Activated CD8-positive, alpha-beta T cell treated with anti-CD3 and anti-CD28 coated beads, Interleukin-2, amount 10 ng/mL, durations not matched to agents 7 days and 5 days (primary cell): ENCODE measurements at places on chromosomes 1 and 21. TPM values are rescaled to one million over a fixed set of nuclear protein-coding genes. Genes with fewer than 3 reads are reported as not detected.
A peak's percentile ranks its signal among the peaks of the same experiment; 100 is the strongest.

The OR2L3 gene
- not detected for total RNA-seq

The TRIM45 gene
- 0.44 TPM for total RNA-seq

The KCNK2 gene
- not detected for total RNA-seq

The PADI2 gene
- not detected for total RNA-seq

The NOTCH2NLA gene
- total RNA-seq, result 21.9 TPM

The RGS16 gene
- total RNA-seq, result 0.66 TPM

The LRRC71 gene
- total RNA-seq, result not detected

The OR2G3 gene
- total RNA-seq, result not detected

The KRTAP12-2 gene
- not detected for total RNA-seq

The DVL1 gene
- 30.7 TPM for total RNA-seq

The CHTOP gene
- total RNA-seq, result 81.9 TPM

The NMNAT2 gene
- not detected for total RNA-seq

The C2CD2 gene
- 5.6 TPM for total RNA-seq

The SLC45A1 gene
- total RNA-seq, result not detected

The PATJ gene
- 8.8 TPM for total RNA-seq

The OR2T29 gene
- not detected for total RNA-seq

DNA sequence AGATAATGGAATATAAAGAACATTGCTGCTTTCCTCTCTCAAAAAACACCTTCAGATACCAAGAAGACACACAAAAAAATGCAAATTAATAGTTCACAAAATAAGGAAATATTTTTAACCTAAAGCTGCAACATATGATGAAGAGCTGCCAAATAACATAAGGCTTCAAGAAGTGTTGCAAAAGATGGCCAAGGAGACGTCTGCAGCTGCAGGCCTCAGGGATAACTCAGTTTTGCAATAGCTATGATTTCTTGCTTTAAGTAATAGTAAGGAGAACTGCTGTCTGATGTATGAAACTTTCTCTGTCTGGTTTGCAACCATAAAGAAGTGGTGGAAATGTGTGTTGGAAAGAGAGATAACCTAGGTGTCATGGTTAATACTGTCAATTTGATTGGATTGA is 1237.5 kb downstream of the MRPL39 start:
- no peak for DNase-seq
- no peak overlapping the region for H3K27ac ChIP-seq
- no peak overlapping the region for H3K4me3 ChIP-seq
- no peaks in the 10 kb centered on the region for H3K27me3 ChIP-seq
- H3K4me1 ChIP-seq, result no peaks in the 10 kb centered on the region

DNA sequence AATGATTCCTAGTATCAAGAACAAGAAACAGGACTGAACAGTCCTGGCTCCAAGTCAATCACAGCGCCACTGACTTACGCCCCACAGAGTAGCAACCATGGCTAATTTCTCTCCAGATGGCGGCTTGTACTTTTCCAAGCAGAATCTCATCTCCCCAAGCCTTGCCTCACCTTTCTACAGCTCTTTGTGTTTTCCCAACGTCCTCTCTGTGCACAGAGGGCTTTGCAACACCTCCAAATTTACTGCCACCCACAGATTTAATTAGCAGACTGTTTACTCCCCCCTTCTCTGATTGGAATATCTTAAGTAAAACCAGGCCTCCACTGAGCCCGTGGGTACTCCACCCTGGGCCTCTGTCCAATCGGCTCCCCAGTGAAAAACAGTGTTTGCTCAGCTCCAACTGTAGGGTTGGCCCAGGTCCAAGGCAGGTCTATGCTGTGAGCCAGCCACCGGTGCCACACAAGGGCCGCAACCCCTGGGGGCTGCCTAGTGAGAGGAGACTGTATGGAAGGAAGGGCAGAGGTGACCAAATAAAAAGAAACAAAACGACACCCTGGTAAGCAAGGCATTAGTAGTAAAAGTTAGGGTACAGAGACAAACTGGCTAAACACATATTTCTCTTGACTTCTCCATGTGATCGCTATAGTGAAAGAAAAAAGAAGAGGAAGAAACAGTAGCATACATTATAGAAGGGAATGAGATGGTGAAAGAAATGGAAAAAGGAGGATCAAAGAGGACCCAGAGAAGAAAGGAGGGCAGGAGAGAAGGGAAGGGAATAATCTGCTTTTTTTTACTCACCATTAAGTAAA is 128.4 kb upstream of the SOD1 start:
- peaks cover 4% of the 10 kb centered on the region for H3K36me3 ChIP-seq
- H3K27me3 ChIP-seq, result no peaks in the 10 kb centered on the region

GRCh38 chr1:244102046-244102445 is 51.0 kb downstream of the ZBTB18 start:
- H3K36me3 ChIP-seq, result no peaks in the 10 kb centered on the region
- H3K4me1 ChIP-seq, result peaks cover 10% of the 10 kb centered on the region
- no peak overlapping the region for H3K27ac ChIP-seq
- no peak overlapping the region for H3K4me3 ChIP-seq
- H3K27me3 ChIP-seq, result peaks cover 9% of the 10 kb centered on the region

DNA sequence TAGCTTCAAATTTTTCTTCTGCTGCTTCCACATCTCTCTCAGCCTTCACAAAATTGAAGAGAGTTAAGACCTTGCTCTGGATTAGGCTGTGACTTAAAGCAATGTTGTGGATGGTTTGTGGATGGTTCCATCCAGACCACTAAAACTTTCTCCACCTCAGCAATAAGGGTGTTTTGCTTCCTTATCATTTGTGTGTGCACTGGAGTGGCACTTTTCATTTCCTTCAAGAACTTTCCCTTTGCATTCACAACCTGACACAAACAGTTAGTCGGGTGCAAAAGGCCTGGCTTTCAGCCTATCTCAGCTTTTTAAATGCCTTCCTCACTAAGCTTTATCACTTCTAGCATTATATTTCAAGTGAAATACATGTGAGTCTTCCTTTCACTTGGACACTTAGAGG is 30.3 kb downstream of the DENND1B start:
- no peaks in the 10 kb centered on the region for H3K27me3 ChIP-seq
- no peak overlapping the region for H3K4me3 ChIP-seq
- DNase-seq, result no peak
- peaks cover 24% of the 10 kb centered on the region for H3K36me3 ChIP-seq
- no peak overlapping the region for H3K27ac ChIP-seq
- H3K4me1 ChIP-seq, result peaks cover 2% of the 10 kb centered on the region

DNA sequence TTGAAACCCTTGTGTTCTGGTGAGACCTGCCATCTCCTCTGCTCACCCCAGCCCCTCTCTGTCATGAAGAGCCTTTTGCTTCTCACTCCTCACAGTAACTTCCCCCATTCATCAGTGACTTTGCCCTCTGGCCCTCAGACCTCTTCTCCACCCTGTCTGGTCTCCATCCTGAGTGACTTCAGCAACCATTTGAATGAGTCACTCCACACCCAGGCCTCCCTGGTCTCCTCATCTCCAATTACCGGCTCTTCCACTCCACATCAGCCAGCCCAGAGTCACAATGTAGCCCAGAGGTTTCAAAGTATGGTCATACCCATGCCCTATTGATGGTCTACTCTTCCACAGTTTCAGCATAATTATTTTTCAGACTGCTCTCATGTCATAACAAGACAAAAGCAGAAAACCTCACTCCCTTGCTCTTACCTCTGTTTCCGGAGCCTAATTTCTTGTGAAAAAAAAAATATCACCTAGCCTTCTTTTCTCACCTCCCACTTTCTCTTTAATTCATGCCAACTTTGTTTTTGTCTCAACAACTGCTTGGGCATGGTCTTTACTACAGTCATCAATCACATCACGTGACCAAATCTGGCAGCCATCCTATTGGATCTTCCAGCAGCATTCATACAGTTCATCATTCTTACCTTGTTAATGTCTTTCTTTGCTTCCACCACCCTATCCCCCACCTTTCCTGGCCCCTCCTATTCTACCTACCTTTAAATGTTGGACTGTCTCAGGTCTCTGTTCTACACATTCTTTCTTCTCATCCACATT is 35.6 kb upstream of the NEK7 start:
- no peak for DNase-seq
- H3K4me3 ChIP-seq, result no peak overlapping the region
- H3K36me3 ChIP-seq, result no peaks in the 10 kb centered on the region
- no peaks in the 10 kb centered on the region for H3K4me1 ChIP-seq

DNA sequence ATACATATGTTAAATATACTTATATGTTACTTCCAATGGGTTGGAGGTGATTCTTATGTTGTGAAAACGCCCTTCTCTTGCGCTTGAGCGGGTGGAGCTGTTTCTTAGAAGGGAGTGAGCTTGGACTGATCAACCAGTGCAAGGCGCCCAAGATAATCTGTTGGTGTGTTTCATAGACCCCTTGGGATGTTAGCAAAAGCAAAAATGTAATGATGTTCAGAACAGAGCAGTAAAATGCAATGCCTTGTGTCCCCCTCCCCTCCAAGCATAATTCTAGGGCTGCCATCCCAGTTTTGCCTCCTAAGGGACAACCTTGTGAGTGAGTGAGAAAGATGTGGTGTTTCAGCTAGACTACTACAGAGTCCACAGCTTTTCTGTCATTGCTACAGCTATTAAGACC is 6.2 kb upstream of the CD34 start:
- H3K27me3 ChIP-seq, result peaks cover 49% of the 10 kb centered on the region
- no peak for DNase-seq
- H3K36me3 ChIP-seq, result no peaks in the 10 kb centered on the region

- DNase-seq, result peak; percentile 58
- peak overlapping the region; percentile 89 for H3K4me3 ChIP-seq
- H3K27ac ChIP-seq, result peak overlapping the region; percentile 89
- H3K4me1 ChIP-seq, result peaks cover 59% of the 10 kb centered on the region
- H3K36me3 ChIP-seq, result peaks cover 45% of the 10 kb centered on the region
Observed at GRCh38 chr1:43975249-43975961, 645 bp downstream of the ATP6V0B start.

- H3K4me3 ChIP-seq, result no peak overlapping the region
- H3K4me1 ChIP-seq, result no peaks in the 10 kb centered on the region
- H3K27me3 ChIP-seq, result no peaks in the 10 kb centered on the region
- H3K27ac ChIP-seq, result no peak overlapping the region
- no peak for DNase-seq
Observed at GRCh38 chr1:87927391-87928280, 599.0 kb downstream of the LMO4 start.

GRCh38 chr1:83985048-83985447 is 13.9 kb downstream of the TTLL7 start:
- no peak overlapping the region for H3K4me3 ChIP-seq
- DNase-seq, result no peak
- no peaks in the 10 kb centered on the region for H3K4me1 ChIP-seq
- peaks cover 6% of the 10 kb centered on the region for H3K27me3 ChIP-seq
- no peak overlapping the region for H3K27ac ChIP-seq
- H3K36me3 ChIP-seq, result no peaks in the 10 kb centered on the region

GRCh38 chr21:32544697-32545096 is 40.6 kb downstream of the TCP10L start:
- no peak overlapping the region for H3K27ac ChIP-seq
- no peak overlapping the region for H3K4me3 ChIP-seq
- no peak for DNase-seq
- H3K27me3 ChIP-seq, result peaks cover under 1% of the 10 kb centered on the region
- no peaks in the 10 kb centered on the region for H3K4me1 ChIP-seq
- no peaks in the 10 kb centered on the region for H3K36me3 ChIP-seq

DNA sequence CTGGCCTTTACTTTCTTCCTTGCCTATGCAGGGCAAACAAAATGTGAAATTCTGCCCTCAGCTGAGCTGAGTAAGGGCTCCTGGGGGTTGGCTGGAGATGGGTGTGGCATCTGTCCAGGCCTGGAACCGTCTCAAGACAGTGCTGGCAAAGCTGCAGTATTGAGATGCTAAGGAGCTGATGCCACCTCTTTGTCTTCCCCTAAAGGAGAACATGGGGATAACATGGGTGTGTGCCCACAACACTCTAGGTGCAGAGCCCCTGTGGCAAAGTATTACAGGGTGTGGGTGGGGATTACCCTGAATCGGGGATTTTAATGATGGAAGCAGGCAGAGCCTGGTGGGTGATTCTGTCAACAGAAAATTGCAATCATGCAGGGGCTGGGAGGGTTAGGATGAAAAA is 2.5 kb upstream of the ST3GAL3 start:
- H3K4me3 ChIP-seq, result no peak overlapping the region
- no peaks in the 10 kb centered on the region for H3K27me3 ChIP-seq
- peaks cover 43% of the 10 kb centered on the region for H3K36me3 ChIP-seq
- DNase-seq, result no peak

DNA sequence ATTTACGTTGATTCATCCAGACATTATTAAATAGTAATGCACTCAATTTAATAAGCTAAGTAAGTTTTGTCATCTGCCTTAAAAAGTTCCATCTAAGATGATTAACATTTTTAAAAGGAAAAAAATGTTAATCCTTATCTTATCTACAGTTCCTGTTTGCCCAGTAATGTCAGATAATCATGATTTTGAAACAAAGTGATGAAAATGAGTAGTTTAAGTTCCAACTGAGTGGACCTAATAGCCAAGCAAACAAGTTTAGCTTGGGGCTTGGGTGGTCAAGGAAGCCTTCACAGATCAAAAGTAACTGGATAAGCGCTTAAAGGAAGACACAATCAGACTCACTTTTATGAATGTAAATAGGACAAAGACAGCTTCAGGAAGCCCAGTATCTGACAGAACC is 40.5 kb upstream of the JAK1 start:
- no peak overlapping the region for H3K27ac ChIP-seq
- peaks cover 17% of the 10 kb centered on the region for H3K27me3 ChIP-seq
- no peak overlapping the region for H3K4me3 ChIP-seq
- DNase-seq, result no peak
- peaks cover 55% of the 10 kb centered on the region for H3K4me1 ChIP-seq

DNA sequence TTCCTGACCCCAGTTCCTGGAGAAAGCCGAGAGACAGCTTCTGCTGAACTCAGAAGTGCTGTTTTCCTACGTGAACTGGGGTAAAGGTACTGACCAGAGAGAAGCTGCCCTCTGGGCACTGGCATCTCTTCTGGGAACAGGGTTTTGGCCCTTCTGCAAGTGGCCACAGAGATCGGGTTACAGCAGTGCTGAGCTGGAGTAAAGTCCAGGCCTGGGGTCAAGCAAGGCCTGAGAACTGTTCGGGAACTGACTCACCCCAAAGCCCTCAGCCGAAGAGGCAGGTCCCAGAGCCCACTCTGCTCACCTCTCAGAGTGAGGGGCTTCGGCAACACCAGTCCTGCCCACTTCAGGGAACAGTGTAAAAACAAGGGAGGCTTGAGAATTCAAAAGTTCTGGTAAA is 177.2 kb upstream of the RUNX1 start:
- H3K27me3 ChIP-seq, result peaks cover 25% of the 10 kb centered on the region
- DNase-seq, result no peak
- peaks cover 59% of the 10 kb centered on the region for H3K4me1 ChIP-seq

- no peak for DNase-seq
- H3K36me3 ChIP-seq, result no peaks in the 10 kb centered on the region
- H3K27me3 ChIP-seq, result no peaks in the 10 kb centered on the region
- H3K4me3 ChIP-seq, result no peak overlapping the region
- H3K27ac ChIP-seq, result no peak overlapping the region
Observed at GRCh38 chr1:191085121-191085520, 607.5 kb upstream of the BRINP3 start.
